ENCODE measurements at places on chromosomes 2 and 18.
A peak's percentile ranks its signal among the peaks of the same experiment; 100 is the strongest.

- no peak for DNase-seq
These were observed 1.9 kb upstream of the ANKRD39 start for GRCh38 chr2:96859681-96860064.

DNA sequence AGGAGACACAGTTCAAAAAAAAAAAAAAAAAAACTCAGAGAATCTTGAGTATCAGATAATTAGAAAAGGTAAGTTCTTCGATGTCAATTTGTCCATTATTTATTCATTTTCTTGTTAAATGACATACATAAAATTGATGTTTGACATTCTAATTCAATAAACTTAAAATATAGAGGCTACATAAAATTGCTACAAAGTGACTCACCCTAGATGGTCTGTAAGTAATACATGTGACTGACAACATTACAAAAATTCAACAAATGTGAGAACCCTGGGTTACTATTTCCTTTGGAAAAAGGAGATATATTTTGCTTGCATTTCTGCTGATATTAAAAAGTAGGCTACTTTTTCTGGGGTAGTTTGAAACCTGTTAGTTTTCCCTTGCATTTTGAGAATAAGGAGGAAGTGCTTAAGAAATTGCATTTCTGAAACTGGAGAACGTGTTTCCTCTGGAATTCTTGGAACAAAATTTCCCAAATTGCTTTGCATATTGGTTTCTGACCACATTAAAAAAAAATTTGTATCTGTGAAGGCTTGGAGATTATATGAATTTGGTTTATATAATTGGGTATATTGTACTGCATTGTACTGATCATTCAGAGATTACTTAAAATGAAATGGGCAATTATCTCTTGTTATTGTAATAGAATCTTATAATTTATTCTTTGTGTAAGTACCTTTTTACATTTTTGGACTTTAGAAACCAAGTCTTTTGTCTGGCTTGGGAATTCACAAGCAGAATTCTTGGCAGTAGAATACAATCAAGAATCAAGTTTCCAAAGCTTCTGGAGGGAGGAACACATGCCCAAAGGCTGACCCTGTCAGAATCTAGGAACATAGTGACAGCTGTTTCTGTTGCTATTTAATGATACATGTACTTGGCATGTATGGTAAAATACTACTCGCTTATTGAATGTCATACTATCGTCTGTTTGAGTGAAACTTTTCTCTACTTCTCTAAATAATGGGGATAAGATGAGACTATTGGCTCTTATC lies 106.1 kb downstream of the DSEL start:
- no peak for DNase-seq

- no peak for DNase-seq
These were observed 111.3 kb downstream of the LRATD1 start for GRCh38 chr2:14743861-14744260.

DNA sequence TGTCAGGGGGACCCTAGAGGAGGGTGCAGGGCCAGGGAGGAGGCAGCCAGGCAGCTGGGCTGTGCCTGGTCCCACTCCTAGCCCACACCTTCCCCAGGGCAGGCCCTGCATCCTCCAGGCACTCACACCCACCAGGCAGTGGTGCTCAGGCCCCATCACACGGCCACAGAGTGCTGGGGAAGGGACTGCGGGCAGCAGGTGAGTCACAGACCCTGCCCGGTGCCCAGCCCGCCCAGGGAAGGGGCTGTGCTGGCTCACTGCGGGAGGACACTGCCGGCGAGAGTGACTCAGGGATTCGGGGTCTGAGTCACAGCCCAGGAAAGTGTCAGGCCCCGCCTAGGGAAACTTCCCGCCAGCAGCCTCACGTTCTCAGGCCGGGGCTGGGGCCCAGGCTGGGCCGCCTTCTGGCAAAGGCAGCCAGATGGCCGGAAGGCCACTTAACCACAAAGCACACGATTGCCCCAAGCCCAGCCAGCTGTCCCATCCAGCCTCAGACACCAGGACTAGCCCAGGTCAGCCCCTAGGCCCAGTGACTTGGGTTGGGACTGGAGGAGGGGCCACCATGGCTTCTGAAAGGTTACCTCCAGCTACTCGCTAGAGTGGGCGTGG lies 42.2 kb downstream of the BIN1 start:
- peak; percentile 91 for DNase-seq

GRCh38 chr2:46329340-46329739 lies 32.1 kb downstream of the EPAS1 start:
- no peak for DNase-seq

DNA sequence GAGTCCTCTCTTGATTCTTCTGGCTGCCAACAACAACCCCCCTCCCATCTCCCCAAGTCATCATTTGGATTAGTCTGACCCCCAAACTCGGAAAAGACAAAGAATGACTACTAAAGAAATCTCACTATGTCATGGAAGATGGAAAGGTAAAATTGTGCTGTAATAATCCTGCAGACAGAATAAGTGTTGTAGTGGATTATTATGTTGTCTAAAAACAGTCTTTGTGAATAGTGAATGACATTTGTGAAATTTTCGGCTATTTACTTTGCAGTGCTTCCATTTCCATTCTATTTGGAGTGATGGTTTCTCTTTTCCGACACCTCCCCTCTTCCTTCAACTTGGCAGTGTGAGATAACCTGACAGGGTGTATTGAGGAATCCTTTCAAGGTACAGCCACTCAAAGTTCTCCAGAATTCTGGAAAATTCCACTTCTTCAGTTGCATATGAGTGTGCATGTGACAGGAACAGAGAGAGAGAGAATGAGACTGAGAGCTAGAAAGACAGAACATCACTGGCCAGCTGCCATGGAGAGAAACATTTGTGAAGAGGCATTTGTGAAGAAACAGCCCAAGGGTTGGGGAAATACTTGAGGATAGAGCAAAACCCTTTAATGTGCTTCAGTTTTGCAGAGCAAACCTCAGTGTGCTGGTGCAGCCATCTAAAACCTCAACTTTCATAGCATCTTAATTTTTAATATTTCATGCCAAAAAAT lies 141.9 kb upstream of the DLX2 start:
- DNase-seq: no peak

GRCh38 chr18:12741351-12741750 lies 38.5 kb downstream of the PSMG2 start:
- DNase-seq: no peak

- DNase-seq: no peak
These were observed 136.6 kb downstream of the AGPS start for GRCh38 chr2:177529166-177529565.

GRCh38 chr2:213152065-213152794 lies 818 bp upstream of the IKZF2 start:
- DNase-seq: no peak

DNA sequence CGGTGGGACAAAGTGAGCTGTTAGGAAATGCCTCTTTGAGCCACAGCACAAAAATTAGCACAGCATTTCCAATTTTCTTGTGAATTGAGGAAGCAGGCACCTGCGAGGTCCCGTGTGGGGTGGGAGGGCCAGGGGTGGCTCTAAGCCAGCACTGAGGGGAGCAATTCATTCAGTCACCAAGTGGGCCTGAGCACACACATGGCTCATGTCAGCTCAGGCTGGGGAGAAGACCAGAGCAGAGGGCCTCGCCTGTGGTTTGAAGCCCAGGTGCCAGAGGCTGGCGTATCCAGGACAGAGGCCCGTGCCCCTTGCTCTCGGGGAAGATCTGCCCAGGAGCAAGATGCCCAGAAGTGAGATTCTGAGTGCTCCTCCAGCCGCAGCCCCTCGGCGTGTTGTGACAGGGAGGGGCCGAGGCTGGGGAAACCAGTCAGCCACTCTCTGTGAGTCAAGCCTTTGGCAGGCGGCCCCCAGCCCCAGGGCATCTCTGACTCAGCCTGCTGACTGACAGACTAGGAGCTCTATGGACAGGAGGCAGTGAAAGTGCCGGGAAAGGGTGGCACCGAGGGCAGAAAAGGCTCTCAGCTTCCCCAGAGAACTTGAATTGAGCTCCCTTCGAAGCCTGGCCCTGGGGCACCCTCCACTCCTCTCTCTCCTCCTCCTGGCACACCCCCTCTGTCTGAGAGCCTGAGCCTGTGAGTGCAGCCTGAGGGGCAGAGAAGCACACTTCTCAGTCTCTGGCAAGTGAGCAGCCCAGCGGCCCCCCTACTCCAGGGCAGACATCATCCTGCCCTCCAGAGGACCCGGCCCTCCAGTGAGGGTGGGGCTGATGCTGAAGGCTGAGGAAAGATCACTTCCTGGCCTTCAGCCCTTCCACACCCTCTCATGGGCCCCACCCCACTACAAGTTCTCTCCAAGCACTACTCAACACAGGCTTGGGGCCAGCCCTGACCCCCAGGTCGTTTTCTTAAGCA lies 32.3 kb downstream of the CYP26B1 start:
- DNase-seq: no peak

DNA sequence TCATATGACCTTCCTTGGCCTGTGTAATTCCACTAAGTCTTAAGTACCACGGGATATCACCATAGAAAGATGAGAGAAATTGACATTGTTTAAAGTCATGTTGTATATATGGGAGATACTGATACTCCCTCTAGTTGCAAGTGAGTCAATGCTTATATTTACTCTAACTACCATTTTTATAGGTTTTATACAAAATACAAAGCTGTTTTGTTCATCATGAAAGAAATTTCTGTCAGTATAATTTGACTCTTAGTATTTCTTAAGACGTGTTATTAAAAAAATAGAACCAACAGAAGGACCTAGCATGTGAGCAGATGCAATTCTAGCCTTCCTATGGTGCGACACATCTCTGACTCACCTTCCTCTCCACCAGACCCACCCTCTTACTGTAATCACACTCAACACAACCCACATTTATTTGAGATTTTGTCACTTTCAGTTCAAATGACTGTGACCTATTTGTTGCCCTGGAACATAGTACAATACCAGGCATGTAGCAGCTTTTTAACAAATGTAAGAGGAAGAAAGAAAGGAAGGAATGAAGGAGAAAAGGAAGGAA lies 453.1 kb downstream of the CMPK2 start:
- DNase-seq: no peak

- no peak for DNase-seq
These were observed 128.4 kb downstream of the GALNT3 start for GRCh38 chr2:165665614-165666013.

- DNase-seq: no peak
These were observed 159.6 kb upstream of the TPO start for GRCh38 chr2:1253629-1254028.

DNA sequence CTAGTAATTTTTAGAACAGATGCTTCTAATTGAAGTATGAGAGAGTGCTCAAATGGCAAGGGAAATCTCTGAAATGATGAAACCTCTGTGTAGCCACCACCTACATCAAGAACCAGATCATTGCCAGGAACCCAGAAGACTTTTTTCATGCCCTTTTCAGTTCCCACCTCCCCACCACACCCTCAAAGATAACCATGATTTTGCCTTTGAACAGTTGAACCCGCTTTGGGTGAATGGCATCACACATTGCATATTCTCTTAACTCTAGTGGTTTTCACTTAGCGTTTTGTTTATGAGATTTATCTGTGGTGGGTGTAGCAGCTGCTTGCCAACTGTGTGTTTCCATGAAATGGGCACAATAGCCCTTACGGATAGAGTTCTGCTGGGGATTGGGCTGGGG lies 142.9 kb upstream of the HDAC4 start:
- no peak for DNase-seq

DNA sequence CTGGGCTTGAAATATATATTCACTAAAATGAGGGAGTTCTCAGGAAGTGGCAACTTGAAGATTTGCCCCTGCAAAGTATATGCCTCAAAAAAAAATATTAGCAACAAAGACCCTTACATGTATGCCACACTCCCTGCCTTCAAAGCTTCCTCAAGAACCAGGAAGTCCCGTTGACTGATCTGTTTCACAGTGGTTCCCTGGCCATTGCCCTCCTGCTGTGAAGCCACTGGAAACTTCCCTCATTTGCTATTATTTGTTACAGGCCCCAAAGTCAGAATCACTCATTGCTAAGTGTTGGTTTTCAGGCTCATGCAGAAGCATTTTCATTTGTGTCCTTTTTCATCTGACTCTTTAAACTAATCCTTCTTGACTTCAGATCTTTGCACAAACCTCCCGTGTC lies 421.5 kb downstream of the ZNF521 start:
- no peak for DNase-seq

DNA sequence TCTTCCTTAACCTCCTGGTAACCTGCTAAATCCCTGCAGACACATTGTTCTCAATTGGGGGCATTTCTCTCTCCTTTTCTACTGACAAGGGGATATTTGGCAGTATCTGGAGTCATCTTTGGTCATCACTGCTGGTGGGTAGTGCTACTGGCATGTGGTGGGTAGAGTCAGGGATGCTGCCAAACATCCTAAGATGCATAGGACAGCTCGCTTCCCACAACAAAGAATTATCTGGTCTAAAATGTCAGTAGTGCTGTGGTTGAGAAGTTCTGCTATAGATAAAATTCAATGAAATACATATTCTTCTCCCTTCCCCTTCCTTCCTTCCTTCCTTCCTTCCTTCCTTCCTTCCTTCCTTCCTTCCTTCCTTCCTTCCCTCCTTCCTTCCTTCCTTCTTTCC lies 18.7 kb upstream of the LHCGR start:
- no peak for DNase-seq

GRCh38 chr2:163778045-163778781 lies 42.4 kb upstream of the FIGN start:
- no peak for DNase-seq

- DNase-seq: no peak
These were observed 9.7 kb upstream of the GRP start for GRCh38 chr18:59210299-59210698.

- no peak for DNase-seq
These were observed 93.7 kb downstream of the KCTD1 start for GRCh38 chr18:26454616-26455015.

- DNase-seq: no peak
These were observed 28.0 kb upstream of the MGAT5 start for GRCh38 chr2:134225841-134226240.

DNA sequence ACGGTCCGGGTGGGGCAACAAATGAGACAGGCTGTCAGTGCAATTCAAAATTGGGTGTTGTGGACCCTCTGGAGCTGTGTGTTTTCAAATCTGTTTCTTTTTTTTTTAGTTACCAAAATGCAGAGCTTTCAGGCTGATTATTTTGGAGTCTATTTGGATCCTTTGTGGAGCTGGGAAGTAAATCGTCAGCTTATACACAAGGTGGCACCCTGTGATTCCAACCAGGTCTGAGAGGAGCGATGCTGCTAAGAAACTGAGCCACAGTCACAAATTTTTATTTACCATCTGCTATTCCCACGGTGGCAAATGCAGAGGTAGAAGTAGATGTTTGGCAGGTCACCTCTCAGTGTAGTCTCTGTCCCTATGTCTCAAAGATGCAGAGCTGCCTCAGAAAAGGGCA lies 3.8 kb upstream of the EPC2 start:
- DNase-seq: no peak

- no peak for DNase-seq
These were observed 3.1 kb upstream of the MSGN1 start for GRCh38 chr2:17813010-17813741.

- peak; percentile 68 for DNase-seq
These were observed 9.8 kb downstream of the STEAP3 start for GRCh38 chr2:119233326-119234020.

GRCh38 chr2:180927030-180927686 lies 53.2 kb upstream of the UBE2E3 start:
- DNase-seq: no peak

GRCh38 chr2:214676421-214677089 lies 132.9 kb downstream of the BARD1 start:
- DNase-seq: no peak

- DNase-seq: no peak
These were observed 227.9 kb downstream of the GBX2 start for GRCh38 chr2:235940330-235940729.
